ENCODE measurements at places on chromosomes 2 and 18.

DNA sequence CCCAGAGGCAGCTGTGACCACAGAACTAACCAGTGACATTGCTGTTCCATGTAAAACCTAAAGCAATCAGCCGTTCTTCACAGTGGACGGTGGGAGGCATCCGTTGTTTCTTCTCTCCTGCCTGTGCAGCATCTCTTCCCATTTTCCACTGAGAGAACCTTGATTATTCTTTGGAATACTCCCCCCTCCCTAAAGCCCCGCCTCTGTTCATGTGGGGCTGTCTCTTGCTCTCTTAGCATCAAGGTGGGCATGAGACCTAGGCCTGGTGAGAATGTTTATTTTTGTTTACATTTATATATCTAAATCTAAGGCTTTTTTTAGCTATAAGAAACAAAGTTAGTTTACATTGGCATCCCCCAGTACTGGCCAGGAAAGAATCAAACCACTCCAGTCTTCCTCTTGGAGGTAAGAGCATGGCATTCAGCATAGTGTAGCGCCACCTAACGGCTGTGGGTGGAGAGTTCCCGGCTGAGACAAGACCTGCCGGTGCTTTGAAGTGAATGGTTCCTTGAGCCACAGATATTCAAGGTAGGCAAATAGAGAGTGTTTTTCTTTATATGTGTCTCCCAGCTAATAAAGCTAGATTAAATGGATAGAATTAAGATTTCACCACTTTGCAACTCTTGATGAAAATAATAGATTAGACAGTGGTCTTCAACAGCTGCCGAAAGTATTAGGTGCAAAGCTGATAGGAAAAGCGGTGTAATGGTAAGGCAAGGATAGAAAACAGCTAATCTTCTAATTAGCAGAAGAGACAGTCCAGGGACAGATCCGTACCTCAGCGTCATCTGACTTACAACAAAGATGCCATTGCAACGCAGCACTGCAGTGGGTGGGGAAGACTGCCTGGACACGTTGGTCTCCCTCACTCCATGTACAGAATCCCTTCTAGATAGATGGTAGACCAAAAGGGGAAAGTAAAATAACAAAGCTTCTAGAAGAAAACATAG is 219.6 kb upstream of the RAB12 start:
- DNase-seq = no peak

DNA sequence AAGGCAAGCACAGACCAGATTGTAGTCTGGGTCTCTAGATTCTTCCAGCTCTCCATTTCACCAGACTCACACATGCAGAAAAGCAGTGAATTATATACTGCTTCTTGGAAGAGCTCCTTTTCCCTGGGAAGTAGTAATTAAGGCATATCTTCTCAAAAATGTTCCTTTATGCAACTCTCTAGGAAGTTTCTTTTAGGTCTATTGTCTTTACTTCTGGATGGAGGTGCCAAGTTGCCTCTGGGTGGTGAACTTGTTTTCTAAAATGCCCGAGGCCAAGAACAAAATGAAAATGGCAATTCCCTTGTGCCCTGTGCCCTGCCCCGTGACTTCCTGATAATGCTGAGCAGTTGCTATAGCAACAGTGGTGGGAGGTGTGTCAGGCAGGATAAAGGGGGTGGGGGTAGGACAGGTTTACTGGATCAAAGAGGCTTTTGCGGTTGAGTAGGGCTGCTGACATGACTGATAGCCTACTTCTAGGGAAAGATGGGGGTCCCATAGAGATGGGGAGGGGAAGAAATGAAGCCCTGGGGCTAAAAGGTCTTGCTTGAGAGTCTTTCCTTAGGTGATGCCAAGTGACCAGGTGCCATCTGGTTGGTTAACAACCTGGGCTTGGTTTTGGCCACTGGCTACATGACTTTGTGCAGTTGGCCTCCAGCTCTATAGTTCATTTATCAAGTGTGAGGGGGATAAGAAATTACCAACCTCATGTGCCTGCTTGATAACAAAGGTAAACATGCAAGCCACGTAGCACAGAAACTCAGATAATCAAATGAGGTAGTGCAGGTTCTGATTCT is 11.8 kb downstream of the IGFBP2 start:
- no peak for DNase-seq

DNA sequence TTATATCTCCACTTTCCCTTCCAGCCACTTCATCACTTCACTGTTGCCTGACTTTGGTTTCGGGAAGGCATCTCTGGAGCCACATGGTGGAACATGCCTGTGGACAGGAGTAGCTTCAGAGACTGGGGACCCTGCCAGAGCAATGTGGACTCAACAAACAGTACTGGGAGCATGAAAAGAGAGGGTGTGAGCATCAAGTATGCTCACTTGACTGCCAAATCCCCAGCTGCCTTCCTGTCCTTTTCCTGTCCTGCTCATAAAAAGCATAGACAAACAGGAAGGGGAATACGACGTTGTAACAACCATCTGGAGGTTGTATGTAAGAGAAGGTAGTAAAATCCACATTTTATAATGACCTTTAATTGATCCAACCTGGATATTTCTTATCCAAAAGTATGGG is 61.3 kb upstream of the CSRNP3 start:
- DNase-seq = no peak

- no peak for DNase-seq
Observed at GRCh38 chr18:63505566-63506335, 29.0 kb downstream of the SERPINB5 start.

DNA sequence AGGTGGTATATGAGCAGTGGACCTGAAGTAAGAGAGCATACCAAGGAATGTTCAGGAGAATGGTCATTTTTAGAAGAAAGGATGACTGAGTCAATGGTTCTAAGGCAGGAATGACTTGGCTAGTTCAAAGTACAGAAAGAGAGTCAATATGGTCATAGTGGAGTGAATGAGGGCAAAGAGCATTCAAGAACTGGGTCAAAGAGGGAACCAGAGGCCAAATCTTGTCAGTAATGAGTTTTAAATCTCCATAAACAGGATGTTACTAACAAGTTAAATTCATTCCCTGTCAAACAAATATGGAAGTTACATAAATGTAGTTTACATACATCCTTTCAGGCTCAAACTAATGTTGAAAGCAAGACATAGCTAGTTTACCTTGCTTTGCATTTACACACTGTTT is 16.1 kb downstream of the CALCRL start:
- DNase-seq = no peak

DNA sequence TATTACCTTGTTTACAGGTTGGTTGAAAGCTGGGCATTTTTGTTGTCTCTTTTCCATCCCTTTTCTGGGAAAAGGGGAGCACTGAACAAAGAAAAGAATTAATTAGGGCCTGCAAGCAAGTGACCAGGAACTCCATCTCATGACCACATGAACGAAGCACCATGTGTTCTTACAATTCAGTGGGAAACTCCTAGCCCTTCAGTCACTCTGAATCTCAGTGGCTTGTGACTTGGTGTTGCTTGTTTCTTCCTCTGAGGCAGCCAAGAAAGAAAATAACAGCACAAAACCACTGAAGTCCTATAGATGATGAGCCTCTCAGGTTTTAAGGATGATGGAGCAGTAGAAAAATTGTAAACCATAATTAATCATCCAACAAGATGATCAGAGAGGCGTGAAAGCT is 129.1 kb upstream of the CAB39 start:
- no peak for DNase-seq

DNA sequence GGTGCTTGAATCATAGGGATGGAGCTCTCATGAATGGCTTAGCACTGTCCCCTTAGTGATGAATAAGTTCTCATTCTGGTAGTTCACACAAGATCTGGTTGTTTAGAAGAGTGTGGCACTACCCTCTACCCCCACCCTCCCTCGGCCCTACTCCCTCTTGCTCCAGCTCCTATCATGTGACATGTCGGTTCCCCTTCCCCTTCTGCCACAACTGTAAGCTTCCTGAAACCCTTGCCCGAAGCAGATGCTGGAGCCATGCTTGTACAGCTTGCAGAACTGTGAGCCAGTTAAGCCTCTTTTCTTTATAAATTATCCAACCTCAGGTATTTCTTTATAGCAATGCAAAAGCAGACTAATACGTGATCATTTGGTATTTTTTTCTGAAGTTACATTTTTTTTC is 1012.6 kb downstream of the BCL11A start:
- DNase-seq = no peak

- no peak for DNase-seq
Observed at GRCh38 chr18:58544179-58544578, 84.7 kb downstream of the ALPK2 start.

GRCh38 chr18:55114876-55115275 is 155.6 kb upstream of the CCDC68 start:
- no peak for DNase-seq

GRCh38 chr2:188319838-188320237 is 28.2 kb downstream of the GULP1 start:
- no peak for DNase-seq

- DNase-seq = no peak
Observed at GRCh38 chr18:73556904-73557303, 590.7 kb downstream of the FBXO15 start.

DNA sequence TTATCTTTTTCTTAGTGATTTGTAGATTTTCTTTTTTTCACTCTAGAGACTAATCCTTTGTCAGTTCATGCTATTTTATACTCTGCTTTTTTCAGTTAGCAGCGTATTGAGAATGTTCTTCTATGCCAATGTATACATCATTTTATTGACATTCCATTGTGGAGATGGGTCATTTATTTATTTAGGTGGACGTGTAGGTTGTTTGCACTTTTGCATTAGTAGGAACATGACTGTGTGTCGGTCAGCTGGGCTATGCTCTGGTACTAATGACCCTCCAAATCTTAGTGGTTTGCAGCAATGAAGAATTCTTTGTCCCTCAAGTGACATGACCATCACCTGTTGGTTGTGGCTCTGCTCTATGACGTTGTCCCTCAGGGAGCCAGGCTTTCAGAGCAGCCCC is 33.6 kb downstream of the HPCAL1 start:
- DNase-seq = no peak

- peak; percentile 73 for DNase-seq
Observed at GRCh38 chr2:115162494-115163293, 720.3 kb downstream of the DPP10 start.

GRCh38 chr2:241801611-241802420 is 7.2 kb upstream of the NEU4 start:
- no peak for DNase-seq

- no peak for DNase-seq
Observed at GRCh38 chr2:42840760-42841159, 48.4 kb upstream of the HAAO start.

GRCh38 chr2:153487448-153487847 is 8.9 kb upstream of the RPRM start:
- no peak for DNase-seq

- no peak for DNase-seq
Observed at GRCh38 chr2:189175869-189176433, 3.6 kb downstream of the COL5A2 start.

GRCh38 chr2:75416420-75417342 is 144.1 kb downstream of the EVA1A start:
- no peak for DNase-seq

DNA sequence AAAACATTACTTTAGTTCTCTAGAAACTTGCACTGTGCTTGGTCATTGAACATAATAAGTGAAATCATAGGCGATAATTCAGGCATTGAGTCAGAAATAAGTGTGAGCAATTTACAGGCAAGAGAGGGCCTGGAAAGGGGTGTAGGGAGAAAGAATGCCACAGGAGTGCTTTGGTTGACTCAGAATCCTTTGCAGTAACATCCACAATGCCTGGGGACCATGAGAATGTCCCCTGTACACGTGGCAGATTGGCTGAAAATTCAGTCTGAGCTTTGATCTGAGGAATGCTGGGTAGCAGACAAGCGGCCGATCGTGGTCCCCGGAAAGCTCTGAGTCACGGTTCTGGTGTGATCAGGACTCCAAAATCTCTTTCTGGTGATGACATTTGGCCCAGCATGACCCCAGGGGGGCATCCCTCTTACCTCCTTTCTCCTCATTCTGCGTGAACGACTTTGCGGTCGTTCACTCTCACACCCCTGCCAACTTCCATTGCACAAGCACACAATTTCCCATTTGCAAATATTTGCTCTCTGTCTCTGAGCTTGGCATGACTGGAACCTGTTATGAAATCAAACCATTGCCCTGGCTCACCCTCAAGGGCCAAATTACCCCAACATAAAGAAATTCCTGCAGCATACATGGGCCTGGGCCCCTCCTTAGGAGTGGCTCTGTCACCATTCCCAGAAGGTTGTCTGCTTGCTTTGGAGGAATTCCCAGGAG is 305.0 kb upstream of the EPAS1 start:
- no peak for DNase-seq

GRCh38 chr18:13403786-13404549 is 185.4 kb downstream of the LDLRAD4 start:
- peak; percentile 79 for DNase-seq

- DNase-seq = no peak
Observed at GRCh38 chr2:18194161-18194560, 315.7 kb downstream of the KCNS3 start.

- no peak for DNase-seq
Observed at GRCh38 chr18:49585781-49586663, 24.2 kb downstream of the LIPG start.

- DNase-seq = no peak
Observed at GRCh38 chr2:38092196-38092902, 16.4 kb upstream of the CYP1B1 start.

DNA sequence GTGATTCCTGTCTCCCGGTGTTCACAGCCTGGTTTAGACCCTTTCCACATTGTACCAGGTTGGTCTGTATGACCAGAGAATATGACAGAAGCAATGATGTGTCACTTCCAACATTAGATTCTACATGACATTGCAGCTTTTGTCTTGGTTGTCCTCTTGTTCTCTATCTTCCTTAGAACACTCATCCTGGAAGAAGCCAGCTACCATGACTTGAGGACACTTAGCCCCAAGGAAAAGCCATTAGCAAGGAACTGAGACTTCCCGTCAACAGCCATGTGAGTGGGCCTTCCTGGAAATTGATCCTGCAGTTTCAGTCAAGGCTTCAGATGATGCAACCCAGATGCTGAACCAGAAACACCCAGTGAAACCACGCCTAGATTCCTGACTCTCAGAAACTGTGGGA is 143.3 kb downstream of the MREG start:
- no peak for DNase-seq

DNA sequence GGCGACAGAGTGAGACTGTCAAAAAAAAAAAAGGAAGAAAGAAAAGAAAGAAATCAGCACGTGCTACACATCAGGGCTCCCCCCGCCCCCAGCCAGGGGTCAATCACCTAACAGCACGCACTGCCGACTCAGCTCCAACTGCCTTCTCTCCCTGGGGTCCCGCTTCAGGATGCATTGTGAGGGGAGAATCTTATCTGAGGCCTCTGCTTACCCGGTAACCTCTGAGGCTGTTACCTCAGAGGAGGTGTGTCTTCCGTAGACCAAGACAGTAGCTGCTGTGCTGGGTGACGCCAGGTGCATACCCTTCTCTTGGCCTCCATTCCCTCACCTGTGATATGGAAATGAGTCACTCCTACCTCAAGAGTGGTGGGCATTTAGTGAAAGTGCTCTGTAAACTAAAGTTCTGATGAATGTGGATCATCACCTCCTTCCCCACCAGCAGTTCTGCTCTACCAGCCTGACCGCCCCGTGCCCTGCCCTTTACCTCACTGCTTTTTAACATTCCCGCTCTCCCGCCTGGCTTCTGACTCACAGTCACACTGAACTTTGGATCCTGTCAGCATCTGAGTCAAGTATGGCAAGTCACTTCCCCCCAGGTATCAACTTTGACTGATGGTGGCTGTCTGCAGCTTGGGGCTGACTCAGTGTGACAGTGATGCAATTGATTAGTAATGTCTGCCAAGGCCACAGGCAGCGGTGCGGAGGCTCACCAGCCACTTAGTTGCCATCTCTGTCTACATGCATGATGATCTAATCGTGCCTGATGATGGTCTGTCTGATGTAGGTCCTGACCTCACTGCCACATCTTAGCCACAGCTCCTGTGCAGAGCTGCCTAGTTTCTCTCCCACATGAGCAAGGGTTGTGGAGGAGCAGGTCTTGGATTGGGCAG is 20.1 kb downstream of the ARID5A start:
- peak; percentile 76 for DNase-seq

GRCh38 chr2:128940378-128940777 is 621.7 kb upstream of the HS6ST1 start:
- no peak for DNase-seq

Measured in chondrocyte (in vitro differentiated cells).